ENCODE measurements at places on chromosomes 1 and 21.

DNA sequence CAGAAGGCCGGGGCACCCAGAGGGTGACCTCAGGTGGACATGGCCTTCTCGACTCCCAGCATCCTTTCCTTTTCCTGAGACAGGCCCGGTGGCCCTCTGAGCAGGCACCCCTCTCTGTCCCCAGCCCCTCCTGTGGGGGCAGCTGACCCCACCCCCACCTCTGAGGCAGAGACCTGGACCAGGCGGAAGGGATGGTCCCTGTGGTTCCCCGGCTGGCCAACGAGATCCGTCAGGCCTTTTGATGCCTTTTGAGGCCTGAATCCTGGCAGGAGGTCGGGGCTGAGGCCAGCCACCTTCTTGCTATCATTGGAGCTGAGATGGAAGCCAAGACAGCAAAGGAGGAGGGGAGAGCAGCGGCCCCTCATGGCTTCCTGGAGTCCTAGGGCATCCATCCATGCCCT is 50.2 kb upstream of the ACTRT2 start:
- no peak for DNase-seq

- DNase-seq: no peak
Observed at GRCh38 chr1:117611894-117612483, 6.1 kb downstream of the TENT5C start.

DNA sequence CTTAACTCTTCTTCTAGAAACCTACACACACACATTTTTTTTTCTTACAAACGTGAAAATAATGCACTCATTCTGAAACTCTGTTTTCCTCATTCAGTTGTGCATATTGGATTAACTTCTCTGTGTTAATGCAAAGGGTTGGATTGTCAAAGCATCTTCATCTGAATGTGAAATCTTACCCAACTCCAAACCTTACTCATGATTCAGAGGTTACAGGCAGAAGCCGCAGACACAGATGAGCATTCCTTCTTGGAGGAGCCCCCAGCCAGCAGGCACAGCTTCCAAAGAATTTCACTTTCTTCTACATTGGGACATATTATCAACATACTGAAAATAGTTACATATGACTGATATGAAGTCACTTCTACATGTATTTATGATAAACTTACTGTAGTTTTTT is 15.7 kb downstream of the PATJ start:
- no peak for DNase-seq

GRCh38 chr1:85865213-85865612 is 157.0 kb upstream of the ZNHIT6 start:
- no peak for DNase-seq
